ENCODE measurements at places on chromosomes 5 and 9.

DNA sequence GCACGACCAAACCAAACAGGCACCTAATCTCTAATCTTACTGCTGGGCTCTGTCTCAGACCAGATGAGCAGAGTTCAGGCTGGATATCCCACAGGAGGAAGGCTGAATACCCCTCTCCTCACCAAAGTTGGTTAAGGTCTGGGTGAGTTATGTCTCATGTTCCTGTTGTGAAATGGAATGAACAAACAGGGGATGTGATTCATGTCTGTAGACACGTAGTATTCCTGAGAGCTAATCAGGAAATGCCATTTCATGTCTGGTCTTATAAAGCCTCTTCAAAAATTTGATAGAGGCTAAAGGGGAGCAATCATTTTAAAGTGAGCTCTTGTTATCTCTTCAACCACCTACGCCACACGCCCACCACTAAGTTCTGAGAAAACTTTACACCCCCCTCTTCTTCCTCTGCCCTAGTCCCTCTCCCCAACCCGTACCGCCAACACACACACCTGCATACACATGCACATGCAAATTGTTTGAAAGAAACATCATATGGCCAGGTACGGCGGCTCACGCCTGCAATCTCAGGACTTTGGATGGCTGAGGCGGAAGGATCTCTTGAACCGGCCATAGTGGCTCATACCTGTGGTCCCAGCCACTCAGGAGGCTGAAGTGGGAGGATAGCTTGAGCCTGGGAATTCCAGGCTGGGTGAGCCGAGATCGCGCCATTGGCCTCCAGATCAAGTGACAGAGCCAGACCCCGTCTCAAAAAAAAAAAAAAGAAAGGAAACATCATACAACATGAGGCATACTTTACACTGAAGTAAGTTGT is 69.8 kb upstream of the RAI14 start:
- DNase-seq = peak; percentile 85

DNA sequence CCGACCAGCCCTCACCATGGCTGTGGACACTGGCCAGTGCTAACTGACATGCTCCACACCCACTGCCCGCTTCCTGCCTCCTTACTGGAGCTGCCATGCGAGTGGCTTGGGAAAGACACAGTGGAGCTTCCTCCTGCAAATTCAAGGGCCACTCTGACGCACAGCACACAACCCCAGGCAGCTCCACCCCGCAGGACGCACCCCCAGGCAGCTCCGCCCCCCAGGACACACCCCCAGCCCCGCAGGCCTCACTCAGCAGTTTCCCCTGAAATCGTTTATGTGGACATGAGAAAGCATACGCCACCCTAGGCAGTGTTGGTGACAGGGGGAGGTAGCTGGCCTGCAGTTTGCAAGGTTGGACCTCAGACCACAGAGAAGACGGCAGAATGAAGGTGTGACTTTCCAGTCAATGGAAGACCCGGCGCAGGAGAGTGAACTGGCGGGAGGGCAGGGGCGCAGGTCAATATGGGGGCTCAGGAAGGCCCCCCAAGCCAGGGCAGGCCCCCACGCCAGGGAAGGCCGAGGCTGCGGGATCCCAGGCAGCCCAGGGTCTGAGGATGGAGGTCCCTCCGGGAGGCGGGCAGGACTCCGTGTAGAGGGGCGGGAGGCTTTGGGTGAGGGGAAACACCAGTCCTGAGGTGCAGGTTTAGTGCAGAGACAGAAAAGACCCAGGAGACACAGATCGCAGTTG is 21.6 kb downstream of the LPCAT1 start:
- DNase-seq = no peak

GRCh38 chr5:1037123-1037670 is 28.6 kb downstream of the NKD2 start:
- DNase-seq = no peak

DNA sequence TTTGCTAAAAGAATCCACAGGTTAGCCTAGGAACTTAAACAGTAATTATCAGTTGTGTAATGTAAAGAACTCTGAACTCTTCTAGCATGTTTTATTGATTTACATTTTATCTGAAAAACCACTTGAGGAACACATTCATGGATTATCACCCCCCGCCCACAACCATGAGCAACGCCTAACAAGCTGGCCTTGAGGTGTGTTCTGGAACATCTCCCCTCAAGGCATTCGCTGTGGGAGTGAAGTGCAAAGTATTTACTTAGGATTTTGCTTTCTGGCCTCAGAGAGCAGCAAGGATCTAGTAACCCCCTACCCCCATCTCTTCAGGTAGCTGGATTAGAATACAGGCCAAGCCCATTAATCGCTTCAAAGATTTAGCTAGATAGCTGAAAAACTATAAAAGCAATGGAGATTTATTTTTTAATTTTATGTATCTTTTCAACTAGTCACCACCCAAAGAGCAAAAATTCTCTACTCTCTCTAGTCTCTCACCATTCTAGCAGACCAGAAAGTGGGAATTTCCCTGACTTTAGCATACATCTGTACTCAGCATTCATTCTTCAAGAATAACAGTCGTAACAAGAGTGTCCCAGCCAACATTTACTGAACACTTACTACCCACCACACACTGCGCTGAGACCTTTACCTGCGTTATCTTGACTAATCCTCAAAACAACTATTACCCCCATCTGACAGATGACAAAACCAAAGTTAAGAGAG is 37.2 kb downstream of the DDX31 start:
- DNase-seq = no peak

GRCh38 chr9:5879419-5880181 is 11.1 kb upstream of the MLANA start:
- DNase-seq = peak; percentile 59

DNA sequence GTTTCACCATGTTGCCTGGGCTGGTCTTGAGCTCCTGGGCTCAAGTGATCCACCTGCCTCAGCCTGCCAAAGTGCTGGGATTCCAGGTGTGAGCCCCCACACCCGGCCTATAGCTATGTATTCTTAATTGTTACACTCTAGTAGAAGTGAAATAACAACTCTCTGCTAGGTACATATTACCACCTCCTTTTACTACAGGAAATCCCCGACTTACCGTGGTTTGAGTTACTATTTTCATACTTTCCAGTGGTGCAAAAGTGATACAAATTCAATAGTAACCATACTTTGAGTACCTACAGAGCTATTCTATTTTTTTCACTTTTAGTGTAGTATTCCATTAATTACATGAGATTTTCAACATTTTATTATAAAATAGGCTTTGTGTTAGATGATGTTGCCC is 719 bp downstream of the ARL14EPL start:
- no peak for DNase-seq

DNA sequence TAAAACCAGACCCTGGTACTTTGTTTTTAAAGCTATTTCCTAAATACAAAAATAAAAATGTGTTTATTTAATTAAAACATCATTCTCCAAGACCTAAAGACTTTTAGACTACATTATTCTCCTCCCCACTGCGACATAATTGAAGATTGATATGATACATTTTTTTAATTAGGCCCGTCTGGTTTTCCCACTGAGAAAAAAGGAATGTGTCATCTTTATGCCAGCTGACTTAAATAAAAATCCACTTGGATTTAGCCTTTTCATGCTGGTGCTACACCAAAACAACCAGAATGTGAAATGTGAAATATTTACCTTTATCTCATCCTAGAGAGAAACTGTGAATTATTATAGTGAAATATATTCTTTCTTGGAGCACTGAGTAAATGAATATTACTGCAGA is 155.5 kb upstream of the PPP1R2B start:
- no peak for DNase-seq

- no peak for DNase-seq
These were observed 37.5 kb upstream of the PTGS1 start for GRCh38 chr9:122333169-122333808.

Measured in fibroblast of the aortic adventitia (primary cell).